ENCODE measurements at places on chromosomes 1 and 21.
A peak's percentile ranks its signal among the peaks of the same experiment; 100 is the strongest.

- DNase-seq = no peak
Measured at GRCh38 chr1:61423643-61424042, 301.3 kb downstream of the TM2D1 start.

DNA sequence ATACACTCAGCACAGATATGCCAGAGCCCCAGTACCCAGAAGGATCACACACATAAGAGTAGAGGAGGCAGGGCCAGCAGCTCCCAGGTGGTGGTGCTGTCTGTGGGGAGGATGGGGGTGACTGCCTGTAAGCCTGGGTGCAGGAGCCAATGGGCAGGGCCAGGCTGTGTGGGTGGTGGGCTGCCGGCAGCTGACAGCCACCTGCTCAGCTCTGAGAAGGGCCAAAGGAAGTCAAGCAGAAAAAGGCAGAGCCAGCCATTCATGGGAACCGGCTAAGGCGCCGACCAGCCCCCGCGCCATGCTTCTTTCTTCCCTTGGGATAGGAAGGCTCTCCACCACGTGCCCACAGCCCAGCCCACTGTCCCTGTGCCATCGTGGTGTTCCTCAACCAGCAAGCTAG lies 14.1 kb downstream of the PIK3C2B start:
- DNase-seq = peak; percentile 40

DNA sequence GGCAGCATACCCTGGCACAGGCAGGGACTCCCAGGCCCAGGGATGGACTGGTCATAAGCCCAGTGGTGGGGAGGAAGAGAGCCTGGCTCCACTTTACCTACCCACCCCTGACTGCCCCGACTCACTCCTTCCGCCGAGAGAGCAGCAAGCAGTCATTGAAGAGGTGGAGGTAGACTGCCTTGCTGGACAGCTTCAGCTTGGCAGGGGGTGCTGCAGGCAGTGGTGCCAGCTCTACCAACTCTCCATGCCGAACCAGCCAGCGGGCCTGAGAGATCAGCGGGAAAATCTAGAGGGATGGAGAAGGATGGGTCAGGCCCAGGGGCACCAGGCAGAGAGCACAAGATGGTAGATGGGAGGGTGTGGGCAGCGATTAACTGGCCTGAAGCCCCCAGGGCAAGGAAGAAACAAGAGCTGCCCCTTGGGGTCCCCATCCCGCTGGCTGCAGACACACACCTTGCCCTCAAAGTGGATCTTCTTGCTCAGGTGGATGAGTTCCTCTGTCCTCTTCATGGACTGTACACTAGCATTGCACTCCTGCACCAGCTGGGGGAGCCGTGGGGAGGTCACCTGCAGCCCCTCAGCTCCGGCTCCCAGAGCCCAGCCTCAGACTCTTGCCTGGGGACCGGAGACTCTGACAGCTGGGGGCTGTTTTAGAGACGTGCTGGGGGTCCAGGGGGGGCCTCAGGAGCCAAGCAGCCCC lies 7.7 kb downstream of the ARHGEF19 start:
- no peak for DNase-seq

- DNase-seq = no peak
Measured at GRCh38 chr1:150273311-150273710, 721 bp downstream of the C1orf54 start.

GRCh38 chr1:159214149-159214760 lies 9.6 kb downstream of the ACKR1 start:
- DNase-seq = no peak

GRCh38 chr1:179817789-179818188 lies 59.8 kb downstream of the TOR1AIP2 start:
- no peak for DNase-seq

DNA sequence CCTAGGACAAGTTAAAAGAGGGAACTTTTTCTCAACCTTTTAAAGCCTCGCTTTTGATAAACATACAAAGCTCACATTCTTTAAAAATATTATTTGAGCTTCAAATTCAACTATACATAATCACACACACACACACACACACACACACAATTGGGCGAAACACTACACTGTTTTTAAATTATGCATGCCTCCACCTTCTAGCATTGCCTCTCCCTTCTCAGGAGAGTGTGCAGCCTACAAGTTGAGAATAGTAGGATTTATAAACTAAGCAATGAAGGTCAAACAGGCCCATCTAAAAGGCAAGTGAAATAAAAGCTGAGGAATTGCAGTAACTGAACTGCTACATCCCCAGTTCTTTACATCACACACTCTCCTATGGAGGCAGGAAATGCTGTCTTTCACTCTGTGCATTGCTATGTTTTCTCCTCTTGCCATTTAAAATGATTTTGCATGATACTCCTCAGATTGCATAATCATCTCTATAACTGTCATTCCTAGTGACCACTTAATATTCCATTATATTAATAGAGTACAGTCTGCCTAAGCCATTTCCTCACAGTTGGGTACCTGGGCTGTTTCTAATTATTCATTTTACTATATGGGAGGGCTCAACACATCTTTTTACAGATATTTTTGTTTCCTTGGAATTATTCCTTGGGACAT lies 92.5 kb upstream of the KCNE2 start:
- DNase-seq = no peak

- no peak for DNase-seq
Measured at GRCh38 chr1:215418876-215419447, 148.1 kb upstream of the KCTD3 start.

GRCh38 chr1:43276673-43277072 lies 6.9 kb downstream of the TMEM125 start:
- DNase-seq = no peak

GRCh38 chr1:145757420-145757819 lies 38.1 kb downstream of the CD160 start:
- DNase-seq = no peak

DNA sequence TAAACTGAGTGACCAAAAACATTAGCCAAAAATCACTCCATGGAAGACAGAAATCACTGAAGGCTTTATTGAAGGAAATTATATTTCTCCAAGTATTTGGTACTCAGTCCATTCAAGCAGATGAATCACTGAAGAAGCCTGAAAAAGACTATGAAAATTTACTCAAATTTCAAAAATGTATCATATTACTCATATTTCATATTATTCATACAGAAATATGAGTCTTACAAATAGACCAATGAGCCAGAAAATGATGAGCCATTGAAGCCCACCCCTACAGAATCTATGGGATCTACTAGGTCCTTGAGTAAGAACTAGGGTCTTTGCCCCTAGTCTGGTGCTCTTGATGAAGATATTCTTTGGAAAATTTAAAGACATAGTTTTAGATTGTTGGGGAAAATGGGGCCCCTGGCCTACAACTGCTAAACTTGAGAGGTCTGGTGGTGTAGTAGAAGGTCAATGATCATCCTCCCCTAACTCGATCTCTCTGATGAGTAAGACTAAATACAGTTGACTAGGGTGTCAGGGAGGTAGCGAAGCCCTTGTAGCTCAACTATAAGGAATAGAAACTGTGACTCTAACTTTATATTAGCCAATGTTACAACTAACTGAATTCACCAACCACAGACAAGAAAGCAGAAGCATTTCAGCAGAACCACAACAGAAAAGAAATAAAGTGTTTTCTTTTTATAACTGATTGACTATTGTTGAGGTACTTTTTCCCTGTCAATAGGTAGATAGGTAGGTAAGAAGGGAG lies 81.0 kb downstream of the NOTCH2 start:
- no peak for DNase-seq

DNA sequence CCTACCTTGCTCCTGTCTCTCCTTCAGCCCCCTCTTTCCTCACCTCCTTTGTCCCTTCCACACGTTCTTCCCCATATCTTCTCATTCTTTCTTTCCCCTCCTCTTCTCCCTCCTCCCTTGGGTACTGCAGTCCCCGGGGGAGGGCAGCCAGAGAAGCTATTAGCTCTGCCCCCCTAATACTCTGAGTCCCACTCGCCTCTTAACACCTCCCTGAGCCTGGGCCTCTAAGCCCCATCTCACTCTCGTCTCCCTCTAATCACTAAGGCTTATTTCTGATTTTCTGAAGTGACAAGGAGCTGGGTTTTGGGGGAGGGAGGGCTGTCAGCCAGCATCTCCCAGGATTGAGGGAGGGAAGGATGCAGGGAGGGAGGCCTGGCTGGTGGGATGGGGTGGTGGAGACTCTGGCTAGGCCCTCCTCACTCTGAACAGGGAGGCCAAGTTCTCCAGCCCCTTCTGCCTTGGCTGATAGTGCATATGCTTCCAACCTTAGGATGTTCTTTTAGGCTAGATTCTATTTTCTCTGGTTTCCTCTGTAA lies 25.6 kb upstream of the DMBX1 start:
- no peak for DNase-seq

DNA sequence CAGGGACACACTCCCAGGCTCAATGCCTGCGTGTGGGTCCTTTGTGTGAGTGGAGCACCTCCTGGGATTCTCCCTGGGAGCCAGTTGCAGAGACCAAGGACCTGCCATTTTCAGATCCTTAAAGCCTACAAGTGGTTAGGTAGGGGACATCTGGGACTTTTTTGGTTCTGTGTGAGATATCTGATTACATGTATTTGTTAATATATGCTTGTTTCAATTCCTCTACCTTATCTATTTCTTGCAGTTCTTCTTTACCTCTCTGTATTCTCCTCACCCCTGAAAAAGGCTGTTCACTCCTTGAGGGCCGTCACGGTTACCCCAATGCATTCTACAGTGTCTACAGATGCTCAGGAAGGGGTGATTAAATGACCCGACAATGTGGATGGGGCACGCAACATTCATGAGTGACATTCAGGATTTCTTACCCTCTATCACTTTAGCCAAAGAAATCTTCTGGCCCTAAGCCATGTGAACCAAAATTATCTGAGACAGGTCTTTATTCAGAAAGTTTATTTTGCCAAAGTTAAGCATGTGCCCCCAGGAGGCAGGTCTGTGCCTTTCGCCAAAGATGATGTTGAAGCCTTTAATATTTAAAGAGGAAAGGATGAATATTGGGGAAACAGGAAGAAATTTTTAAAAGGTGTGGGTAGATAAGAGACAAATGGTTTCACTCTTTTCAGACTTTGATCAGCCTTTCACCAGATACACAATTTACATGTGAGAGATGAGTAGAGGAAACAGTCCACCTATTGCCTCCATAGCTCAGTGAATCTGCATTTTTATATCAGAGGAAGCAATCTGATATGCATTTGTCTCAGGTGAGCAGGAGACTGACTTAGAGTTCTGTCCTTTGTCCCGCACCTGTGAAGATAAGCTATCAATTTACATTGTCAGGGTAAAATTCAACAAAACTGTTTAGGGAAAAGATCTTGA lies 44.6 kb upstream of the MPZL1 start:
- no peak for DNase-seq

DNA sequence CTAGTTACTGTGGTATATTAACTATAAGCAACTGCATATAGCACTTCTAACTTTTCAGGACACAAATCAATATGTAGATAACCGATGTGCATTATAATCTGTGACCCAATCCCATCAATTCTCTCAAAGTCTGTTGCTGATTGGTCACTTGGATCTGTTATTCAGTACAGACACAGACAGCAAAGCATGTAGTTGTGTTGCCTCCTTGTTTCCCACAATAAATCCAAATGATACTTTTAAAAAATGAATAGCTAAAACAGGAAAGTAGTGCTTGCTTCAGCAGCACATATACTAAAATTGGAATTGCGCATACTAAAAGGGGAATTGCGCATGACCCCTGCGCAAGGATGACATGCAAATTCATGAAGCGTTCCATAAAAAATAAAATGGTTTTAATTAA lies 28.1 kb downstream of the NDC1 start:
- DNase-seq = no peak

DNA sequence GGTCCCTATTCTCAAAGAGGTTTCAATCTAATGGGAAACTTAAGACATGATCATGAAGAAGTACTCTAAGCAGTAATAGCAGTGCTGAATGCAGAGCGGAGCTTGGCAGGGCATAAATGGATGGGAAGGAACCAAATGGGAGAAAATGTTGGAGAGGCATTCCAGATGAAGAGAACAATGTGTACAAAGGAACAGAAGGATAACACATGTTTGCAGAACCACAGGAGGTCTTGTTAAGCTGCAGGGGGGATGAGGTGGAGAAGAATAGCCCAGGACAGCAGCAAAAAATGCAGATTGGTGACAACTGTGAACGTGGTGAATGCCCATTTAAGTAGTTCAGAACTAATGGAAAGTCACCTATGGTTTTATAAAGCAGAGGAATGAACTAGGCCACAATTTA lies 99.1 kb downstream of the ASTN1 start:
- no peak for DNase-seq

DNA sequence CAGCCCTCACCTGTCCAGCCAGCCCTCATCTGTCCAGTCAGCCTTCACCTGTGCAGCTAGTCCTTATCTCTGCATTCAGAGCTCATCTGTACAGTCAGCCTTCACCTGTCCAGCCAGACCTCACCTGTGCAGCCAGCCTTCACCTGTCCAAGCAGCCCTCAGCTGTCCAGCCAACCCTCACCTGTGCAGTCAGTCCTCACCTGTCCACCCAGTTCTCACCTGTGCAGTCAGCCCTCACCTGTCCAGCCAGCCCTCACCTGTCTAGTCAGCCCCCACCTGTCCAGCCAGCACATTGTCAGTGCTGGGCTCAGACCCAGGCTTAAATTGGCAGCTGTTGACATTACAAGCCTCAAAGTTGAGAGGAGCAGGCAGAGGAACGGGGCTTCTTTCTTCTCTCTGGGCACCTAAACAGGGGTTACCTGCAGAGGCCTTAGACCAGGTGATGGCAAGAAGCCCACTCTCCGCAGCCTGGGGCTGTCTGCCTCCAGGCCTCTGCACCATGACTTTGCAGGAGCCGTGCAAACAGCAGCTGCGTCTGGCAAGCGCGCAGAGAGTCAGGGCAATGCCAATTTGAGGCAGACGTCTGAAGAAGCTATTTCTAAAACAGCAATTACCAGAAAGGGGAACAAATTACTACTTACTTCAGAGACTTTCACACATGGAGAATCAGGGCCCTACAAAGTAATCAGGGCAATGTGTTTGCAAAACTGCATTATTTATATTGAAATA lies 506.1 kb downstream of the NPHP4 start:
- no peak for DNase-seq

DNA sequence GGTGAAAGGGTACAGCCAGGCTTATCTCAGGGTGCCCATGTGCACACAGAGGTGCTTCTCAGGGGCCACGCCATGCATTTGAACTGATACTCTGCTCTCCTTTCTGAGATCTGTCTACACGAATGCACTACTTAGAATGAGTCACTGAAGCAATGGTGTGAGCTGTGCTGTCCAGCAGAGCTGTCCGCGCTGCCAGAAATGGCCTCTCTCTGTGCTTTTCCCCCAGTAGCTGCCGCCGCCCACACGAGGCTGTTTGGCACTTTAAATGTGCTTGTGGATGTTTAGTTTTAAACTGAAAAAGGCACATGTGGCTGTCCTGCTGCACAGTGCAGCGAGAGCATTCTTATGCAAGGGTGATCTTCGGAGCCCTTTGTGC lies 87.1 kb upstream of the COL6A1 start:
- no peak for DNase-seq

GRCh38 chr21:45370575-45370974 lies 34.4 kb upstream of the COL18A1 start:
- DNase-seq = no peak

DNA sequence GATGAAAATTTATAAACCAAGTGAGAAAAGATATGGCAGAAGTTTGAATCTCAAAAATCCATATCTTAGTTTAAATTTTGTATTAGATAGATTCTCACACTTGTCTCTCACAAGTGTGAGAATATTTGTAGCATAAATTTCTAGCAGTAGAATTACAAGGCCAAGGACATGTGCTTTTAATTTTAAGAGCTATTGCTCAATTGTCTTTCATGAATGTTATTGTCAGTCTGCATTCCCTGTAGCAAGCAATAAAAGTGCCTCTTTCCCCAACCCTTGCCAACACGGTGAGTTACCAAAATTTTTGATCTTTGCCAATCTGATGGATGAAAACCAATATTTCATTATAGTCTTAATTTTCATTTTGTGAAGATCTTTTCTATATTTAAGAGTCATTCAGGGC lies 64.0 kb downstream of the CTH start:
- no peak for DNase-seq

GRCh38 chr1:31989964-31990363 lies 23.7 kb upstream of the KHDRBS1 start:
- no peak for DNase-seq
